ENCODE measurements at places on chromosomes 1 and 21.

DNA sequence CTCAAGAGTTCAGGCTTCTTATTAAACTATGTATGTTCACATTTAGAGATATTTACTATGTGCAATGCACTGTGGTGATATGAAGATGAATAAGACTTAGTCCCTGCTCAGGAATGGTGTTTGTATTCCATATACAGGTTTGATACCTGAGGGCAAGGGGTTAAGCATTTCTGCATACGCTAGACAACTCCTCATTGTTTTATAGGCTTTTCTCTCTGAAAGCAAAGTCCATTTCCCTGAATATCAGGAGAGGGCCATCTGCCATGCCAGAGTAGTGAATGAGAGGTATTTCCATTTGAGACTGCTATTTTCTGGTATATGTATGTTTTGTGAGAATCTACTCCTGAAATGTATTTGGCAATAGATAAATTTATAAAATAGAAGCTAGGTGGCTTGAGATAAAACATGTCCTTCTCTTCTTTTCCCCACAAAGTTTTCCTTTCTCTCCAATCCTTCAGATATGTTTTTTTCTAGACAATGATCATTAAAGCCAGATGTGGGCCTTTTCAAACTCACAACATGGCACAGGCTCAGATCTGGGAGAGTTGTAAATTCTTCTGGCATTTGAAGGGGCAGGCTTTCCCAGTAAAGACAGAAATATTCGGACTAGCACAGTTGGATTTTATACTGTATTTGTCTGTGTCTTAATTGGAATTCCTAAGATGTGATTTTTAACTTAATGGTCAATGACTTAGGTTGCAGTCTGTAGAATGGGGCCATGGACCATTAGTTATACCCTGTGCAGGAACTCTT is 73.3 kb upstream of the WDR26 start:
- no peak for DNase-seq

DNA sequence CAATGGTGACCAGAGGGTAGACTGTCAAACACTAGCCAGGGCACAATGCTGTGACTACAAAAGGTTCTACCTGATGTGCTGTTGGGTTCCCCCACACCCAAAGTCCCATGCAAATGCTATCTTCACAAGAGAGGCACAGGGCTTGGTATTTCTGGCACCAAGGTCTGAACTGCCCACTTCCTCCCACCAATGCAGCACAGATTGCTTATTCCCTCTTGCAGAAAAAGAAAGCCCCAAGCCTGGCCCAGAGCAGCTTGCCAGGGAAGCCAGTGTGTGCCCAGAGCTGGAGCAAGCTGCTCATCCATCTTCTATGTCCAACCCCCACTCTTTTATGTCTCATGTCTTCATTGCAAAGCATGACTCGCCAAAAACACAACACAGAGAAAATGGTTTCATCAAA is 149.4 kb upstream of the CAMK1G start:
- DNase-seq: no peak

DNA sequence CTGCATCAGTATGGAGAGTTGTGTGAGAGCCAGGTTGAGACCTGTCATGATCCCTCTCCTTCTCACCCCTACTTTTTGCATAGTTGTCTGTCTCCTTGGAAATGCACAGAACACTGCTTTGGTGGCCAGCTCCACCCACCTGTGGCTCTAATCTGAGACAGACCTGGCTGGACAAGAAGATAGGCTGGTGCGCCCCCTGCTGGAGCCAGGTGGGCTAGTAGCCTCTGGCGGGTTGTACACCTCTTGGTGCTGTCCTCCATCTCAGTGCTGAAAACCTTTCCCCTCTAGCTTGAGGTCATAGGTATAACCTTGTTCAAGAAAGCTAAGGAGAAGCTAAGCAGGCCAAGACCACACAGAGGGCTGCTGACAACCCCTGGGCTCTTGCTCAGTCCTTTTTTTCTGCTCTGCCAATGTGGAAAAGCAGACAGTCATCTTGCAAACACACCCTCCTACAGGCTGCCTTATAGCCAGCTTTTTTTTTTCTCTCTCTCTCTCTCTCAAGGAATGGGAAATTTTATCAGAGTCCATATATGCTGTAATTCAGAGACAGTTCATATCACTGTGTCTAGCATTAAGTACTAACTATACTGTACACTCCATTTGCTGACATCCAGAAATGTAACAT is 58.8 kb upstream of the SPATA6 start:
- peak; percentile 18 for DNase-seq

DNA sequence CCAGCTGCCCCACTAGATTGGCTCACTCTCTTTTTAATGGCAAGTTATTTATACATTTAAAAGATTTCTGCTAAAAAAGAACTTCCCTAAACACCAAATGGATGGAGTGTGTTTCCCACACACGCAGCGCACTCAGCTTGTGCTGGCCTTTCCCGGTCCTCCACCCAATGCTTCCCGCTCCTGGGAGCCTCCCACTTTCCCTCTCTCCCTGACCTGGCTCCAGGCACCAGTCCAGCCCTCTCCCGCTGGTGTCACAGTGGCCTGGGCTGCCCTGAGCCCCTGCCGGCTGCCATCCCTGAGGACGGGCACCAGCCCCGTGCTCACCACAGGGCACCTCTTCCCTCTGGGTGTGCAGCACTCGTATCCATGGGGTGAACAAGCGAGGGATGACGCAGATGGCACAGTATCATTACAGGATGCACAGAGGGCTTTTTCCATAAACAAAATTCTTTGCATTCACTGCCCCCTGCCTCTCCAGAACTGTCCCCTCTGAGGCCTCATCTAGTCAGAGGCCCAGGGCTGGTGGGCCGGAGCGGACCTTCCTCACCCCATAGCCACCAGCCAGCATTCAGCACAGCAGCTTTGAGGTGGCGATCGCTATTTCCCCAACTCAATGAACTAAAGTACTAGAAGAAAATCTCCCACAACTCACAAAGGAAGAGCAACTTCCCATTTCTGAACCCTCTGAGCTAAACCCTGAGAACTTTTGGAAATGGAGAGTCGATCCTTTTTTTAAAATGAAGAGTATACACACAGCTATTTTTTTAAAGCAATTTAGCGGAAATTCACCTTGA is 68.5 kb downstream of the SLC37A1 start:
- DNase-seq: no peak

DNA sequence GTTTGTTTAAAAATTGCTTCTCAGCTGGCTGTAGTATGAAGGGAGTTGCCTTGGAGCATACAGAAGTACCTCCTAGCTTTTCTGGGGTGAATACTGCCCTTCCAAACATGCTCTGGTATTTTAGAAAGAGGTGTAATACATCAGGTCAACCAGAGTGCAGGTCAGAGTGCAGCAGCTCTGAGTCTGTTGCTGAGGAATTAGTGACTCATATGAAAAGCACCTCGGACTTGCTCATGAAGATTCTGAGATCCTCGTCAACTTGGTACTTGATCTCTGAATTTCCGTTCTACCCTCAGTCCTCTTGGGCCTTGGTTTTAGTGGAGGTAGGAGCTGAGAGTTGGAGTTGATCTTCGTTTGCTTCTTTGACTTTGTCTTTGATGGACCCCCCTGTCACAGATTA is 67.3 kb downstream of the NOS1AP start:
- no peak for DNase-seq

DNA sequence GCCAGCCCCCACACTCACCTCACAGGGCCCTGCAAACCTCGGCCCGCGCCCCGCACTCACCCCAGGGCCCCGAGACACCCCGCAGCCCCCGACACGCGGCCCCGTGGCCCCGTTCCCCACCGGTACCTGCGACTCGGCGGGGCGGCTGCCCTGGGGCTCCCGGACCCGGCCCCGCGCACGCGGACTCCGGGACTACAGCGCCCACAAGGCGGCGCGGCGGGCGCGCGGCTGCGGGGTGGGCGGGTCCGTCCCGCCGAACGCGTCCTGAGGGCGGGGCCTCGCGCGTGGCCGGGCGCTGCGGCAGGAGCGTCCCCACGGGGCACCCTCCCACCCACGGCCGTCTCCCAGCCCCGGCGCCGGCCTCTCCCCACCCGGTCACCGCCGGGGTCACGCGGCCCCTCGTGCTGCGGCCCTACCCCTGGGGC is at the start of gene SLC19A1:
Gene SLC19A1 (minus strand): TSS at position 199 of the 425 bp plus-strand sequence. CDS start 4,481 bp downstream, outside the sequence.
- peak; percentile 85 for DNase-seq

DNA sequence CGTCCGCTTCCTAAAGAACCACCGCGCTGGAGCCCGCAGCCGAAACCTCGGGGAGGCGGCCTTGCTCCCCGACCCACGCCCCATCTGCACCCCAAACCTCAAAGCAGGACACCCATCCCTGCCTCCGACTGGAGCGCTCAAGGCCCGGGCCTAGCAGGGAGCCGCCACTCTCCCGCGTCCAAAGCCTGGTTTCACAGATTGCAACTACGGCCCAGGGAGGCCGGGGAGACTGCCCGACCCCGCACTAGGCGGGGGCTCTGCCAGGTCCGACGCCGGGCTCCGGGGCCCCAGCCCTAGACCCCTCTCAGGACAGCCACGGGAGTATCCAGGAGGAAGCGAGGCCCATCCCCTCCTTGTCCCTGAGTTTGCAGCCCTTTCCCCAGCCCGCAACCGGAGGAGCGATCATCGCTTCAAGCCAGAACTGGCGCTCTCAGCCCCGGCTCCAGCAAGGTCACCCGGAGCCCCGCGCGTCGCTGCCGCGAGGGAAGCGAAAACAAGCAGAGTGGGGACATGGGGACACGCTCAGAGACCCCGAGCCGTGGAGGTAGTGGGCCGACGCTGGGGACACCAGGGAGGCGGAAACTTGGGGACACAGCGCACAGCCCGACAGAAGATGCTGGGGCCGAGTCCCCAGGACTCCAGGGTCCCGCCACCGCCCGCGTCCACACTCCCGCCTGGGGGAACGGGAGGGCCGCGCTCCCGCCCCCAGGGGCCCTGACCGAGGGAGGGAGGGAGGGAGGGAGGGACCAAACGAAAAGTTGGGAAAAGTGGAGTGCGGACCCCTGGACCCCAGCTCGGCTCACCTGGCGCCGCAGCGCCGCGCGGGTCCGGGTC is 433 bp downstream of the TMEM200B start:
- DNase-seq: peak; percentile 47

DNA sequence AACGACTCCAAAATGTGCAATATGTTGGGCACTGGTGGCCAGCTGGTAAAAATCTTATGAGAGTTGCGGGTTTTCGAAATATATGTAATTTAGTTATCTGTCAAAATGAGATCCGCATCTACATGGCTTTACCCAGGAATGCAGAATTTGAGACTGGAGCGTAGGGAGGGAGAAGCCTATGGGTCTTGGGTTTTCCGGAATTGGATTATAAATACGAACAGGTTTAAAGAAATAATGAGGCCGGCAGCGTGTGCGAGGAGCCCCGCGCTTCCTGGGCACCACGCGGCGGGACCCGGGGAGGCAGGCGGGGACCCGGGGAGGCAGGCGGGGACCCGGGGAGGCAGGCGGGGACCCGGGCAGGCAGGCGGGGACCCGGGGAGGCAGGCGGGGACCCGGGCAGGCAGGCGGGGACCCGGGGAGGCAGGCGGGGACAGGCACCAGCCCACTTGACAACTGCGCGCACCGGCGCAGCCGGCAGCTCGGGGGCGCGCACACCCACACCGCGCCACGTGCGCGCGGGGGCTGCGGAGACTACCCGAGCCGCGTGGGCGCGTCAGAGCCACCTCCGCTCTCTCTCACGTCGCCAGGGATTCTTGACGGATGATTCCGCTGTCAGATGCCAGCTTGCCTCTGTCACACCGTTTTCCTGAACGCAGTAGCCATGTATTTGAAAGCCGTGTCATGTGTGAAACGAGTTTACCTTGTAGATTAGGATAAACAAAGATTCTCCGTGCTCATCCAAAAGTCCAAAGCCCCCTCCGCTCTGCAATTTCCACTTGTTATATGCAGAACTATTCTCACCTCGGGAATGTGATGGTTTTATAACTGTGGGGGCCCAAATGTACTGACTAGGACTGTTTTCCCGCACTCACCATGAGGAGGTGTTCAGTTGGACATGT is 54.3 kb upstream of the HNRNPU start:
- DNase-seq: peak; percentile 64

DNA sequence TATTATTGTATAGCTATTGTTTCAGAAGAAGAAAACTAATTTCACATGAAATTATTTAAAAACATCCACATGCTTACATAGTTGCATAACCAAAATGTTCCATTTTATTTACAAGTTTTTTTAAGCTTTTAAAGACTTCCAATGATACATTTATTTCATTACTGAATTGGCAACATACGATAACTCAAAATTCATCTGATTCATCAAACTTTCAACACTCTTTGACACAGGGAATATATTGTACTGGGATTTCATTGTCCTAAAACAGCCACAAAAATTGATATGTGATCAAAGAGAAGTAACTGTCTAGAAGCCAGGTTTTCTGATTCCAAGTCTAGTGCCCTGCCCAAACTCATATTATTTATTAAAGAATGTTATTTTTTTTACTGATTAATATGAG is 131.4 kb upstream of the USP24 start:
- no peak for DNase-seq

DNA sequence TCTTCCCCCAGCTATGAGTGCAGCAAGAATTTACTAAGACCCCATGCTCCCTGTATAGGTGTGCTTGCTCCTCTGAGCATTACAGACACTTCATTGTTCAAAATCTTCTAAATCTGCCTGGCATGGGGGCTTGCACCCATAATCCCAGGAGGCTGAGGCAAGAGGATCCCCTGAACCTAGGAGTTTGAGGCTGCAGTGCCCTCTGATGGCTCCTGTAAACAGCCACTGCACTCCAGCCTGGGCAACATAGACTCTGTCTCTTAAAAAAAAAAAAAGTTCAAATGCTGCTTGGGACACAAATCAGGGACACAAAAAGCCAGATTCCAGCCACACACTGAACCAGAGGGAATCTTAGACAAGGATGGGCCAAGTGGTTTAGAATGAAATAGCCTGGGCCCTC is 3.4 kb upstream of the ACOT7 start:
- no peak for DNase-seq
